ENCODE measurements at places on chromosomes 2 and 18.

DNA sequence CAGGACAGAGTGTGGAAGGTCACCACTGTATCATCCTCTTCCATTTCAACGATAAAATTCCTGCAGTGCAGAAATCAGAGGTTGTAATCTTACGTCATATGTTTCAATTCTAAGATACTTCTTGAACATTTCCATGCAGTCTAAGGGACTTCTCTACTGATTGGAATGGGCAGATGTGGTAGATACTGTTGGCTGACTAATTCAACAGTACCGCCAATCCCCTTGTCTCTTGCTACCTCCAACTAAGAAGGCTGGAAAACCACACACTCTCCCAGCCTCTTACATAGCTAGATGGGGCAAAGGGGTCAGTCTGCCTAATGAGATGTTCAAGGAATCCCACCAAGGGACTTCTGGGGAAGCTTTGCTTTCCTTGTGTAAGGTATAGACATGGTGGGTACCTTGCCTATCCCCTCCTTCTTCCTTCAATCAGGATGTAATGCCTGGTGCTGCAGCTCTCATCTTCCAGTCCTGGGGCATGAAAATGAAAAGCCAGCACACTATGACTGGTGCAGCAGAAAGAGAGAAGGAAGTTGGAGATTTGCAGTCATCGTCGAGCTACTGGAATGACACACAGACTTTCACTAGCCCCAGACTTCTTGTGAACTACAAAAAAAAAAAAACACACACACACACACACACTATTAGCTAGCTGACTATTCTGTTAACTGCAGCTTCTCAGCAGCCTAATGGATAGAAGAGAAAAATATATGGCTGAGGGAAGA is 84.1 kb downstream of the ALPK2 start:
- DNase-seq = no peak

- DNase-seq = no peak
Measured at GRCh38 chr2:150256736-150257135, 230.7 kb downstream of the RND3 start.

- no peak for DNase-seq
Measured at GRCh38 chr2:76867854-76868253, 654.3 kb downstream of the LRRTM4 start.

DNA sequence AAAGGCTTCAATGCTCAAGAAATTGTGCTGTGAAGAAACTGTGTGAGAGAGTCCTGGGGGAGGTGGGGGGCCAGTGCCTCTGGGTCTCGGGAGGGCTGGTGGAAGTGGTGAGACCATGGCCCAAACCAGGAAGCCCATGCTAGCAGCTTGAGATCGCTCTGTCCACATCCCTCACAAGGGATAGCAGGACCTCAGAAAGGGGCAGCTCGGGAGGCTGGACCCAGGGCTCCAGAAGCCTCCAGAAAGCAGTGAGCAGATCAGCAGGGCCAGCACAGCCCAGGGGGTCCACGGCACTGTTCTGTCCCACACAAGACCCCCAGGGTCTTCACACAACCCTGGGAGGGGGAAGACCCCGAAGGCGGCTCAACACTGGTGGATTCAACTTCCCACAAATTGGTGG is 24.1 kb downstream of the ST8SIA5 start:
- DNase-seq = no peak

DNA sequence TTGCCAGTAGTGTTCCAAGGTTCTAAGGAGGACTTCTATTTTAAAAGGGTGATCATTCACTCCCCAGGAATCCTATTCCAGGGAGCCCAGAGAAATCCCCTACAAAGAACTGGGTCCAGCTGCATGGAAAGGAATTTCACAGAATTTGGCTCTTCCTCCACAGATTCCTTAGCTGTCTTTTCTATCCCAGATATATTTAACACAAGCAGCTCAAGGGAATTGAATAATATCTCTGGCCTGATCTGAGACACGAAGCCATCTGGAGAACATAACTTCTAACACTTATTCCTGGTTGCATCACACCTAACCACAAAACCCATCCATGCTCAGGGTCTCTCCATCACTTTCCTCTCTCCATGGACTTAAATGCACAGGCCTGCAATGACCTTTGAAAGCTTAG is 306.7 kb upstream of the ACVR2A start:
- no peak for DNase-seq

- no peak for DNase-seq
Measured at GRCh38 chr2:48114256-48114655, 208.0 kb upstream of the FBXO11 start.

- no peak for DNase-seq
Measured at GRCh38 chr2:99725820-99726219, 236.0 kb upstream of the REV1 start.

- no peak for DNase-seq
Measured at GRCh38 chr2:12109363-12110017, 363.1 kb downstream of the LPIN1 start.

DNA sequence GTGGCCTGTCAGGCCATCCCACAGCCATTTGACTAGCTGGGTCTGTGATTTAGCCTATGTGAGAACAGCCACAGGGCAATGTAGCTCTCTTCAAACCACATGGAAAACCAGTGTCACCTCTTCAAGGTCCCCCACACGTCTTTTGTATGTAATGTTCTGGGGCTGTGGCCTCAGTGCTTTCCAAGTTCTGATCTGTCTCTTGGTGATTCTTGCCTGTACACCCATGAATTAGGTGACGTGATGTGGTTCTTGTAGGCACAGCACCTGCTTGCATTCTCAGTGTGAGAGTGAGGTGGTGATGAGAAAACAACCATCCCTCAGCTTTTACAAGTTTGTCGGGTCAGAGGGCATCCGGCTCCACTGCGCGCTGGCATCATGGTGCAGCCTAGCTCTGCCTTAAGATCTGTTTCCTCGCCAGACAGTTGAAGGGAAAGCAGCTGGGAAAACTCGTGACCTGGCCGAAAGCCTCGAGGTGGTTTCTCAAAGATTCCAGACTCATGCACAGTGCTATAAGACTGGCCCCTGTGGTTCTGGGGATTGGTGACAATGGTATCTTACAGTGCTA is 125.8 kb downstream of the TANC1 start:
- no peak for DNase-seq

GRCh38 chr2:46067501-46068305 is 229.5 kb upstream of the EPAS1 start:
- DNase-seq = no peak

GRCh38 chr18:33115476-33115875 is 325.0 kb downstream of the CCDC178 start:
- DNase-seq = no peak

- no peak for DNase-seq
Measured at GRCh38 chr2:127155028-127155581, 48.2 kb upstream of the BIN1 start.

GRCh38 chr2:237859082-237859433 is 365 bp upstream of the RAMP1 start:
- no peak for DNase-seq

- DNase-seq = no peak
Measured at GRCh38 chr2:236073246-236073645, 94.9 kb downstream of the GBX2 start.

DNA sequence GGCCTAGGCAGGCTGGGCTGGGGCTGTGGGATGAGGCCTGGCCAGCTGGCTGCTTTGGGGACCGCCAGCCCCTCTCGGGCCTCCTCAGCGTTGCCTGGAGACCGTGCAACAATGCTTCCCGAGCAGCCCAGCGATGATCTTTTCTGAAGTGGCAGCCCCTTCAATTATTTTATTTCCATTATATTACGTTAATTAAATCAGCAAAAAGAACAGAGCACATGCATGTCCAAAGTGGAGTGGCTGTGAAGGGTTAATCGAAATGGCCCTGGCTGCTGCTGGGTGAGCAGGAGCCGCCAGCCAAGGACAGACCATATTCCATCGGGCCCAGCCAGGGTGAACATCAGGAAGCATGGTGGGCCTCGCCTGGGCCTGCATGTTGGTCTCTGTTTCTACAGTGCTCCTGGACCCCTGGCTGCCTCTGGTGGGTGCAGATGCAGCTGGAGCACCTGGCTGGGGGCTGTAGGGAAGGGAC is 245.5 kb downstream of the MYCN start:
- no peak for DNase-seq

GRCh38 chr2:234081970-234082822 is 31.7 kb downstream of the SPP2 start:
- DNase-seq = peak; percentile 17

DNA sequence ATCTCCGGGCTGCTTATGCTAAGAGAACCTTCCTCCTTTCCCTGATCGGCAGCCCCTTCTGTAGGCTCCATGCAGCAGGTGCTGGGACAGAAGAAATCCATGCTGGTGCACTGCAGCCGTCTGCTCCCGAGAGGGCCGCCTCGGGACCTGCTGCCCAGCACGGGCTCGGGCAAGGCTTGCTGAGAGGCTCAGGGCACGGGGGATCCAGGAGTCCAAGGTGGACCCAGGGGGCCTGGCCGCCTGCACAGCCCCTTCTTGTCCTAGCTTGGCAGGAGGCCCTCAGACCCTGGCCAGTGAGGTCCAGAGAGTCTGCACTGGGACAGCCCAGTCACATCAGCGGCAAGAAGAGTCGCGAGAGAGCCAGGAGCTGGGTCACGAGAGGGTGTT is 13.3 kb upstream of the DUSP2 start:
- no peak for DNase-seq

DNA sequence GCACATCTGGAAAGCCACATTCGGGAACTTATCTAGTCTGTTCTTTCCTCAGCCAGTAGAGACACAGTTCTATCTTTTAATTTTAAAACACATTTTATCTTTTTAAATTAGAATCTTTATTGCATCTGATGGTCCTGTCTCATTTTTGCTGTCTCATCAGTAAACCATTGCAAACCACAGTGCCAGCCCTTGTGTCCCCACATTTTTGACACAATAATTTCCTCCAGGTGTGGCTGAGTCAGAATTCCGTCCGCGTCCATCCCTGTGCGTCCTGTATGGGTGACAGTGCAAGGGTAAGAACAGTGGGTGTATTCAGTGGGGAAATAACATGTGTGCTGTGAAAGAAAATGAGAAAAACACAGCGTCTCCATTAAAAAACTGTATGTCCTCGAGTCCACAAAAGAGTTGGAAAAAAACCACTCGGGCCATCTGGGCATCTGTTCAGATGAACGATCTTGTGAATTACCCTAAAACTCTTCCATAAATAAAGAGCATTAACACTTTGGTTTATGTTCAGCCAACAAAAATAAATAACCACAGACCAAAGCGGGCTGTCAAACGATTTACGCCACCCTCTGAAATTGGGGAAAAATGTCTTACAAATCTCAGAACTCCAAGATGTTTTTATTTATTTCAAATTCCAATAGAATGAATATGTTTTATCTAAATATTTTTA is 137.3 kb downstream of the ZNF516 start:
- no peak for DNase-seq
